HS-27A (cell line): ENCODE measurements at places on chromosomes 7 and 10.

- no peak for DNase-seq
Observed at GRCh38 chr10:5711642-5712041, 27.0 kb downstream of the TASOR2 start.

GRCh38 chr10:102941401-102941800, 23.3 kb downstream of the CNNM2 start:
- no peak for DNase-seq

DNA sequence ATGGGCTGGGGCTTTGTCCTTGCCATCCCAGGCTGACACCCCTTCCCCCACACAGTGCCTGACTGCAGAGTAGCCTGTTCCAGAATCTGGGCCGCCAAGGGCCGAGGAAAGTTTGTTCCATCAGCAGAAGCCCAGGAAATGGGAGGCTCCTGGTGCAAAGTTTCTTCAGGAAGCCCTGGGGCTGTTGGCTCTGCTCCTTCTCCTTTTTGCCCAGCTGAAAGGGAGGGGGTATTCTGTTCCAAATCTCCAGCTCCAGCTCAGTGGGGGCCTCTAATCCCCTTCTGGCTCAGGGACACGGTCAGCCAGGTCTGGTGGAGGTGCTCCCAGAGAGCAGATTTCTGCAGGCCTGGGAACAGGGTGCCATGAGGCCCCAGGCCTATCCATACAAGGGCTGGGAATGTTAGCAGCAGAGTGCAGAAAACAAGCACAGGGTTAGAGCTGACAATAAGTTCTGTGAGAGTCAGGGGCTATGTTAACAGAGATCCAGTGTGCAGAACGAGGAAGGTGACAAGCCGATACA, 399.5 kb downstream of the RPS24 start:
- no peak for DNase-seq

DNA sequence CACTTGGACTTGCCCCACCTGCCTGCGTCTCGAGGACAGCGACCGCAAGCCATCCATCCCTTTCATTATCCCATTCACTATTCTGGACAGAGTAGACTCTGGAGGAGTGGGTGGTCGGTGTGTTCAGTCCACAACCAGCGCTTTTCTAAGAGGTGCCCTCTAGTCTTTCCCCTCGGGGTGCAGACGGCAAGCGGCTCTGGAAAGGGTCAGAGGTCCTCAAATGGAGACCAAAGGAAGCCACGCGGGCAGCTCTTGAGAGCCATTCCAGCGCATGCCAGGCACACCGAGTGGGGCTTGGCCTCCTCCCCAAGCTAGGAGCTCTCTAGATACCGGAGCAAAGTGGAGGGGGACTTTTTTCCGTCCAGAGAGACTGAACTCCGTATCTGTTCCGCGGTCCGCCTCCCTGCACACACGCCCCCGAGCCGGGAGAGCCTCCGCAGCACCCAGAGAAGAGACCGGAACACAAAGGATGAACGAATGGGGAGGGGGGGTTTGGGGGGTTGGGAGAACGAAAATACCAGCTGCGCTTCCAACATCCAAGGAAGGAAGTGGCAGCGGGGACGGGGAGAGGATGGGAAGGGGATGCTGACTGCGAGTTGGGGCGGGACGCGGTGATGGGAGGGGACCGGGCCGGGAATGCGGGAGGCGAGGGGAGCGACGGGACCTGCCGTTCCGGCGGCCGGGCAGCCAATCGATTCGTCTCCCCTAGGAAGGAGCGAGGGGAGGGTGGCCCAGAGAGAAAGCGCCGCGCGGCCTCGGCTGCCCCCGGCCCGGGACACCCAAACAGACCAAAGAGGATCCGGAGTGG, 515 bp downstream of the GSDME start:
- DNase-seq, result no peak

GRCh38 chr7:2802101-2802500, 42.0 kb downstream of the GNA12 start:
- no peak for DNase-seq

DNA sequence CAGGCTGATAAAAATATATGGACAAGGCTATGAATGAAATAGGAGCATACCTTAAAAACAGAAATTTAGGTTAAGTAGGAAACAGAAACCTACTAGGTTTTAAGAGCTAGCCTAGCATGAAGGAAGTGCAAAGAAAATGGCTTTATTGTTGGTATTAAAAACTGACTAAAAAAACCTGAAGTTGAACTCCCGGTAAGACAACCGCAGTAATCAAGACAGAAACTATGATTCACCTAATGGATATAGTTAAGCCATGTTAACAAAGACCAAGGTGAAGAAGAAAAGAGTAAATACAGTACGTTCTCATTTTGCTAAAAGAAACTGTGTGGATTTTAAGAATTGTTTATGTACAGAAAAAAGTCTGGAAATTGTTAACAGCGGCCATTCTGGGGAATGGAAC, 2.5 kb downstream of the RTKN2 start:
- DNase-seq, result no peak

DNA sequence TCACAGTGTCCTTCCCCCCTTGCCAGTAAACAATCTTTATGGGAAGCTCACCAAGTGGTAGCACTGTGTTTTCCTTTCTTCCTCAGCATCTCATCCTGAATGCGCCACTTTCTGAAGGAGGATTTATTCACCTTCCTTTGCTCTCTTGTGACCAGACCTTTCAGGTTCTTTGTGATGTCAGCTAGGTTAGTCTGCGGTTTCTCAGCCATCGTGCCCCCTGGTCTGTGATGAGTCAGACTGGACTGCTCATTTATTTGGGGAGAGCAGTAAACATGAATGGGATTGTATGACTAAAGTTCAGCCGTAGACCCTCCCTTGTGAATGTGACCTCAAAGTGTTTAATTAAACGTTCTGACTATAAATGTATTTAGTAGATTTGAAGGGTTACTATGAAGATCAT, 235.1 kb upstream of the CELF2 start:
- no peak for DNase-seq

DNA sequence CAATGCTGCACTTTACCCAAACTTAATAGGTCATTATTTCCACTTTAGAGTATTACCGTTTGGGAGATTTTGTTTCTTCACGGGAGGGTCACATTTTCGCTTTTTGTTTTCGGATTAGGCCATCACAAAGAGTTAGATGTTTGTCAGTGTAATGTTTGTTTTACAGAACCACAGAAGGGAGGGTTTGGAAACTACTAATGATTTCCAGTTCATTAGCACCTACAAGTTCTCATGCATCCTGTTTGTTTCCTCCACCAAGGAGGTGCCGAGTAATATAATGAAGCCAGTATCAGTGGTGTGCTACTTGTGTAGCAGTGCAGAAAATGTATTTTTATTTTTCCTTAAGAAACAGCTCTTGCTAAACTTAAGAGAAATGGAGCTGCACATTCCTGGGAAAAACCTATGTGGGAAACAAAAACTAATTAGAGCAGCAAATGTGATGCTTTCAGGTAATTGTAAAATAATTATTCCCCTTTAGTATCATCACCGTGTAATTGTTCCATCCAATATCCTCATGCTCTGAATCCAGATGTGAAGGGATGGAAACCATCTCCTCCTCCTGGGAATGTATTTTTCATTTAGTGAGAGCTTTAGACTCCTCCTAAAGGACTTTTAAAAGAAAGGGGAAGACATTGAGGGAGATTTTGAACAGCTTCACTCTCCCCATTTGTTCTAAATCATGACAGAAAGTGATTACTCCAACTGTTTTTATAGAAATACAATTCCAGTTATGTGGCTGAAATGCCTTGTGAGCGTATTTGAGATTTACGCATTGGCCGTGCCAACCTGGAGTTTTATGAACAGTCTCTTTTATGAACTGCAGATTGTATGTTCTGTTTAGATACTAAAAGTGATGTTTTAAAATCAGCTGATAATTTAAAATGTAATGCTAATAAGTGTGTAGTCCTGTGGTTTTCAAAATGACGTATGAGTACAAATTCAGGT, 5.6 kb downstream of the CELF2 start:
- no peak for DNase-seq

DNA sequence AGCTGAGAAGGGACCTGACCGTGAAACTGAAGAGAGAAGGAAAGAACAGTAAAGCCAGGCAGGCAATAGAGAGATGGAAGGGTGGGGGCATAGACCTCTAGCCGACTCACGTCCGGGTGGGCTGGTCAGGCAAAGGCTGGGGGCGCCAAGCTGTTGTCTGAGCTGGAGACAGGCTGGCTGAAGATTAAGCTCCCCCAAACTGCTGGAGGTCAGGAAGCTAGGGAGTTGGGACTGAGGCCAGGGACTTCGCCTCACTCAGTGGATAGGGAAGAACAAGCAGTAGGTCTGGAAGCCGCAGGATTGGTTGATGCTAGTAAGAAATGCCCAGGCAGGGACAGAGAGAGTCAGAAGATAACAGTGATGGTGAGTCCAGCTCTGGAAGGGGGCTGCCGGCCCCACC, 5.3 kb downstream of the PITX3 start:
- DNase-seq, result no peak

DNA sequence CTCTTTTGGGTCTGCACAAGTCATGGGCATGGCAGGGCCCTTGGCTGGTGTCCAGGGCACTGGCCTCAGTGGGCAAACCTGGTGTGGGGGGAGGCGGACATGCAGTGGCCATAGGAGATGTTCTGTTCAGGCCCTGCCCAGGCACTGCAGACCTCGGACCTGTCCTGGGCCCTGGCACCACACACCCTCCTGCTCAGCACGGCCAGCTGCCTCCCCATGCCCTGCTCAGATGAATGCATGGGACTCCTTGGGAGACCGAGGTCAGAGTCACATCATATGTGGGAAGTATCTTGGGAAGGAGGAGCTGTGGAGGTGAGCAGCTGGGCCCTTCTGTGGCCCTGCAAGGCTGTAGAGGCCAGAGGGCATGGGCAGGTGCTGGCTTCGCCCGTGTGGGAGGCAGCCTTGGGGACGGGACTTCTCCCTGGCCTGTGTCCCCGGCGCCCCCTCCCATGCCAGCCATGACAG, 130.8 kb downstream of the VIPR2 start:
- no peak for DNase-seq

DNA sequence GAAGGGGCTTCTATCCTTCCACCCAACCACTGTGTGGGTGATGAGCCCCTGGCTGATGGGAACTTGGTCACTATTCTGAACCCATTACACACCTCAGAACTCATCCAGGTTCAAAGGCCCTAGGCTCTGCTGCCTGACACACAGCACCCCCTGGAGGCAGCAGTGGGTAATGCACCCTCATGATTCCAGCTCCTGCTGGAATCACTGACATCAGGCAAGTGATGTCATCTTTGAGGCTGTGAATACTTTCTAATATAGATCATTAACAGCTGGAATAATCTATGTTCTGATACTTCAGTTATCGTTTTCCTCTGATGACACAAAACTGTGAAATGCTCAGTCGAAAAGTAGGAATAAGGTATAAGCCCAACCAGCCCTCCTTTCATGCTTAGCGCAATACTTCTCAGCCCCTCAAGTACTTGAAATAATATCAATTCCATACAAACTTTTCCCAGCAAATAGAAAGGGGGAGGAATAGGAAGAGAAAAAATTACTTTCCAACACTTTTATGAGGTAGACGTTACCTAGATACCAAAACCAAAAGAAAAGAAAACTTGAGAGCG, 7.5 kb upstream of the RBP3 start:
- DNase-seq, result no peak

DNA sequence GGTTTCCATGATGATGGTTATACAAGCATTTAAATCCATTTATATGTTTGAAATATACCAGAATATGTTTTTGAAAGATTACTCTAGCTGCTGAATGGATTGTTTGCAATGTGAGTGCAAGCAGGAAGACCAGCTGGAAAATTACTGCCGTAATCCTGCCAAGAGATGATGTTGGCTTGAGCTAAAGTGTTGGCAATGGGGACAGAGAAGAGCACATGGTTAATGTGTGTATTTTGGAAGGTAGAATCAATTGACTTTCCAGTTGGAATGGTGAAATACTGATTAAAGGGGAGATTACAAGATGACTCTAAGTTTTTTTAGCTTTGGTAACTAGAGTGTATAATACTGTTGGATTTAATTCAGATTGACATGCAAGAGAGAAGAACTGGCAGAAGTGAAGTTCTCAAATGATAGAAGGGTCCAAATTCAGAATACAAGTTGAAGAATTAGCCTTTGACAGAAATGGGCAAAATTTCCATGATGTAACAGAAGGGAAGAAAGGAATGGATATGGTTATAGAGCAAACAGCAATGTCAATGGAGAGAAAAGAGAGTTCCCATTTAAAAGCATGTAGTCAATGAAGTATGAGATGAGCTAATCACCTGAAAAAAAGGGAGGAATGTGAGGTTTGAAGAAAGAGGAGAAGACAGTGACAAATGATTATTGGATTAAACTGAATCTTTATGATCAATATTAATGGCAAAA, 422.0 kb downstream of the CDC14C start:
- no peak for DNase-seq

GRCh38 chr10:80201608-80202141, 3.7 kb downstream of the ANXA11 start:
- no peak for DNase-seq

DNA sequence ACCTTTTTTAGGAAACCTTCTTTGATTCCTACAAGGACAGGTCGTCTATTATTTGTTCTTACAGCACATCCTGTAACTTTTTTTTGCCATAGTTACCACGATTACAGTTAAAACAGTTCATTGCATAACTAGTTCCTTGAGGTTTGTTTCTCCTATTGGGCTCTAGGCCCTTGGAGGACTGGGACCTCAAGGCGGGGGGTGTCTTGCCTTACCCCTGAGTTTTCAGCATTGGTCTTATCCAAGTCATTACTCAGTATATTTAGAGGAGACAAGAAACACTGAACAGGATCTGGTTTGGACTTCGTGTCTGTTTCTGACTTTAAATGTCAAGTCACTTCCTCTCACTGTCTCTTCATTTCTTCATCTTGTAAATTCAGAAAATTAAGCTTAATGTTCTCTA, 369.8 kb downstream of the SDK1 start:
- DNase-seq, result no peak

DNA sequence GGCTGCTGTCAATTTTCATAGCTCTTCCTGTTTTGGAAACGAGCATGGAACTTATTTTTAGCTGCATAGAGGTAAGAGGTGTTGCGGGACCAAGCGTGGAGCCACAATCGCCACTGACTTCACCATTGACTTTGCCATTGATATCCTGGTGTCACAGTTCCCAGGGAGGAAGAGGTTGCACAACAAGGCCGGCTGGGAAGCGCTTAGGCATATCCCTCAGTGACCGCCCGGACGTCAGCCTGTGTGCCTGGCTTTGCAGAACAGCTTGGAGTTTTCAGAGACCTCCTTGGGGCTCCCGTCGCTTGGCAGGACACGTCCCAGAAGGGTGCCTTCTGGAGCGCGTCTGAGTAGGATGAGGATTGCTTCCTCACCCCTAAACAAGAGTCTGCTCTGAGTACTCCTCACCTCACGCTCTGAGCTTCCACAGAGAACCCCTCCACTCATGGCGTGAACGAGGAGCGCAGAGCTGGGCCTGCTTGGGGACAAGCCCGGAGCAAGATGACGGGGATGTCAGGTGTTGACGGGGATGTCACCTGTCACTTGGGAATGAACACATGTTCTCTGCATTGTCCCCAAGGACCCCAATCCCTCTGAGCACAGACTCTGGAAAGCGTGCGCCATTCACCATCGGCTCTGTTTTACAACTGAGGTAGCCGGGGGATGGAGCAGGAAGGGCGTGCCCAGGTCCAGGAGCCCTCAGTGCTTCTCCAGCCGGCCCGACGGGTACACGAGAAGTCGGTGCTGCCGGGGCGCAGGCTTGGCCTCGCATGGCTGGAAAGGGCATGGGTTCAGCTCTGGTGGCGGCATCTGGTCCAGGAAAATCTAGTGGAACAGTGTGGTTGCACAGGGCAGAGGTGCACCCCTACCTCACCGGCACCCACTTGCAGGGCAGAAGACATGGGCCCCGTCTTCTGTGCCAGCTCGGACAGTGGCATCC, 192.3 kb upstream of the SHH start:
- no peak for DNase-seq

GRCh38 chr7:7662527-7662926, 22.0 kb downstream of the UMAD1 start:
- DNase-seq, result no peak
